ENCODE measurements at places on chromosomes 13 and 19. TPM values are rescaled to one million over a fixed set of nuclear protein-coding genes. Genes with fewer than 3 reads are reported as not detected.
A peak's percentile ranks its signal among the peaks of the same experiment; 100 is the strongest.

- DNase-seq: no peak
These were observed 100.4 kb downstream of the DCLK1 start for GRCh38 chr13:36030670-36031331.

- DNase-seq: no peak
These were observed 100.2 kb upstream of the MBNL2 start for GRCh38 chr13:97121894-97122293.

DNA sequence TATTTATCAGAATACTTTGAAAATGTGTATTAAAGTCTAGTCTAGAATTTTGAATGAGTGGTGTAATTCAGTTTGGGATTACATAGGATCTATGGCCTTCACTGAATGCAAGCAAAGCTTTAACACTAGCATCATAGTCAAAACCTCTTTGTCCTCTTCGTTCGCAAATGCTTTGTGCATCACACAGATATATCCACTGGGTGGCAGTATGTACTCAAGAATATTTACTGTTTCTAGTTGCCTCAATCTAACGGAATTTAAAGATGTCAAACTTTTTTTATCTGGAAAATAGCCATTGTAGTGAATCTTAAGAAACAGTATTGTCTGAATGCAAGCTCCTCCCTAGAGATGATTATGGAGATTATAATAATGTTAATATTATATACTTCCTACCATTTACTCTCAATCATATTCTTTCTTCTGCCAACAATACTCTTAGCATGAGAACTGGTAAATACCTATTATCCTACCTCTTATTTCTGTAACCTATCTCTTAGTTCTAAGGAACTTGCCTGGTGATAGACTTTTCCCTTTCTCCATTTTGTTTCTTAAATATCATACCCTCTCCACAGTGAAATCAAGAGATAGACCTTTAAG lies 25.8 kb downstream of the LACC1 start:
- peak; percentile 54 for DNase-seq

Gene DHDH
- total RNA-seq: 1.9 TPM

Gene PDX1
- total RNA-seq: 18.4 TPM

- DNase-seq: no peak
These were observed 39.3 kb upstream of the KL start for GRCh38 chr13:32976912-32977311.

DNA sequence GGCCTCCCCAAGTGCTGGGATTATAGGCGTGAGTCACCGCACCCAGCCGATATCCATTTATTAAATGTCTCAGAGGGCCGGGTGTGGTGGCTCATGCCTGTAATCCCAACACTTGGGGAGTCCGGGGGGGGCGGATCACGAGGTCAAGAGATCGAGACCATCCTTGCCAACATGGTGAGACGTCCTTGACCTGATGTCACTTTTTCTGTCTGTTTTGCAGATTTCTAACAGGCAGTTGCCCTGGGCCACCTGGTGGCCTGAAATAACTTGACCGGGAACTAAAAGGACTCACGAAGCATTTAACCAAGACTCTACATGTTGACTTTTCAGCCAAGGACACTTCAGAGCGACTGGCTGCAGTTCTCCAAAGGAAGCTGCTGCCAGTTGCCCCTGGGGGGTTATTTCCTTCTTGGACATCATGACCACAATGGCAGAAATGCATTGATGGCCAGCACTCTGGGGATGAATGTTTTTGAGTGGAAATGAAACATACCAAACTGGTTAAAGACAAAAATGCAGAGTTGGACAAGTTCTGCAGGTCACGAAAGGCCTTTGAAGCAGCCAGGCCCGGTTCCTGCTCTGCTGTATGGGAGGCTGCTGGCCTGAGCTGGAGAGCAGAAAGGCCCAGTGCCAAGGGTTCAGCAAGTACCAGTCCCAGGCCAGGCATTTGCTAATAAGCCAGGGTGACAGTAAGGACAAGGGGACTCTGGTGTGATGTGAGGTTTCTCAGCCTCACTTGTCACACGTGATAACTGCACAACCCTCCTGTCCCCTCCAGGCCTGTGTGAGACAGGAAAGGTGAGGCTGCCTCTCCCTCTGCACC lies 8.3 kb downstream of the ZNF837 start:
- no peak for DNase-seq
